D721Med (cell line): ENCODE measurements at places on chromosomes 4 and X.

- no peak for DNase-seq
These were observed 108.2 kb upstream of the MAGEE2 start for GRCh38 chrX:75893281-75893680.

DNA sequence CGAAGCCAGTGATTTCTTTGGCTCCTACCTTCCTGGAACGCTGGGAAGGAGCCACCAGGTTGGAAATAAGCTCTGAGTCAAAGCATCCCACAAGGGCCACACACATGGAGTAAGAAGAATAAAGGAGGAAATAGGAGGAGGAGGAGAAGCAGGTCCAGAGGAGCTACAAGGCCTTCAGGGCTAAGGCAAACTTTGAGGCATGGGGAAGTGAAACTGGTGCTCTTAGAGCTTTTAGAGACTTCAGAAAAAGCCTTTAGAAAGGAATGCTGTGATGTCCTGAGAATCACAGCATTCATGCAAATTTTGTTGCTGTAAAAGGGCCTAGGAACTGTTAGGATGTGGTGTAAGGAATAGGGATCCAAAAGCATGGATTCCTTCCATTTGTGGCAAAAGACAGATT is 135.9 kb upstream of the ARHGEF9 start:
- DNase-seq, result no peak

- DNase-seq, result no peak
These were observed 120.0 kb upstream of the MAB21L2 start for GRCh38 chr4:150461957-150462356.

DNA sequence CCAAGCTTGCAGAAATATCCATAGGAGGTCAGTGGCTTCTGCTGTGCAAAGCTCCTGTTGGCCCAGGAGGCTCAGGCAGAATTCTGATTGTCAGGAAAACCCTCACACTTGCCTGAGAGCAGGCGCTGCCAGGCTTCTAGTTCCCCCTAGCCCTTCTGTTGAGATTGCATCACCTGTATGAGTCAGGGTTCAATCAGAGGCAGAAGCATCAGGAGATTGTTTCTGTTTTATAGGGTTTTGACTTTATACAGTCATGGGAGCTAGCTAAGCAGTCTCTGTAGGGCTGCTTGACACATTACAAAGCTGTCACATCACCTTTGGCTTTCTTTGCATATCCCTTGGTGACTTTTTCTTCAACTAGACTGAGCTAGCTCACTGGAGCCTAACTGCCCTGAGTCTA is 27.8 kb downstream of the DIPK2B start:
- no peak for DNase-seq

- no peak for DNase-seq
These were observed 201.5 kb upstream of the KLF3 start for GRCh38 chr4:38462367-38463055.

DNA sequence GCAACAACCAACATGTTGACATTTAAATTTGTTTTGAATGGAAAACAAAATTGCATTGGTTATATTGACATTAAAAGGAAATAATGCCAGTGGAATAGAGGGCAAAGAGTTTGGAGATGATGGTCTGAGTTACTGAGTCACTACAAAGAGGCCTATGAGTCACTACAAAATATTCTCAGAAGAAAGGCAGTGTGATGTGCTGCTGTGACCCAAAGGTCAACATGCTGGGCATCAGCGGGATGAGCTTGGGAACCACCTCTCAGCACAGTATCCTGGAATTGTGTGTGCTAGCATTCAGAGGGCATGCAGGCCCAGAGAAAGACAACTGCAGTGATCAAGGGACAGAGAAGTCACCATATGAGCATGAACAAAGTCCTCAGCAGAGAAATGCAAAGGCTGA is 2.8 kb downstream of the CMC4 start:
- DNase-seq, result no peak

DNA sequence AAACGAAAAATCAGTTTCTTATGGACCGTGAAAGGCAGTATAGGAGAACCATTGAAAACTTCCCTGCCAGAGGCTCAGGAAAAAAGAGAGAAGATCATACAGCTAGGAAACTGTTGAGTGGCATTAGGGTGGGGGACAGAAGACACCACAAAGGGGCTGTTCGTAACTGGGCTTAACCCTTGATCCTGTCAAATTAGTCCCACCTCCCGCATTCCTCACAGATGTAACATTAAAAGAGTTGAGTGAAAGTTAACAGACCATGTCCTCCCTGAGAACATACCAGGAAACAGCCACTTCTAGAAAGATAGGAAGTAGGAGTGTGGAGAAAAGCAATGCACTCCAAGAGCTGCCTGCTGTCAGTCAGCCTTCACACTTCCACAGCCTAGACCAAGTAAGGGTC is 8.7 kb downstream of the SHROOM4 start:
- DNase-seq, result no peak

GRCh38 chr4:179182741-179183140 is 1740.5 kb upstream of the AGA start:
- no peak for DNase-seq

DNA sequence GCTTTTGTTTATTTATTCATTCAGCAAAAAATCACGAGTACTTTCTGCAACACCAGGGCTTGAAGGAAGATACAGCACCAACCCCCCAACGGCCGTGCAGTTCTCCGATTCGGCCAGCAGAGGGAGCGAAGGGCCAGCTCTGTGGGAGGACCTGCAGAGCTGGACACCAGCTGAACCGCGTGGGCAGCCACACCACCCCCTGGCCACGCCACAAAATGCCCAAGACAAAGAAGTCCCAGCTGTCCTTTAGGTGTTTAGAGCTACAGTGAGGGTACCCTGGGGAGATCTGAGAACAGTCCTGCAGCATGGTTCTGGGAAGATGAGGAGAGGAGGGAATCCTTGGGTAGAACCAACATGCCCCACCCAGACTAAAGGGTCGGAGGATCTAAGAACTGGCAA is 83.1 kb downstream of the RELL1 start:
- DNase-seq, result peak; percentile 45

DNA sequence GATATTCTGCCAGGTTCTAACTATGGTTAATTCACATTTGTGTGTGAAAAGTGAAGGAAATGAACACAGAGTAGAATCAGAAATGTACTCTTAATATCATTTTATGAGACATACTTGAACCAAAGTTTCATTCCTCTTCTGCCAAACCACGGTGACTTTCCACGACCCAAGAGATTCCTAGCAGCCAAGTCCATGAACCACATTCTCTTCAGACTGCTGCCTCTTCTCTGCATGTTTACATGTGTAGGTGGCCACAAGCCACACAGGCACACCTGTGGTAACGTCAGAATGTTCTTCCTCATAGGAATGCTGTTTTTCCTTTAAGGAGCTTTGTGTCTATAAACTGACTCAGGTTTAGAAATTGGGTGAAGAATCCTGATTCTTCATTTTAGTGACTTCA is 1411.2 kb downstream of the RAPGEF2 start:
- no peak for DNase-seq

DNA sequence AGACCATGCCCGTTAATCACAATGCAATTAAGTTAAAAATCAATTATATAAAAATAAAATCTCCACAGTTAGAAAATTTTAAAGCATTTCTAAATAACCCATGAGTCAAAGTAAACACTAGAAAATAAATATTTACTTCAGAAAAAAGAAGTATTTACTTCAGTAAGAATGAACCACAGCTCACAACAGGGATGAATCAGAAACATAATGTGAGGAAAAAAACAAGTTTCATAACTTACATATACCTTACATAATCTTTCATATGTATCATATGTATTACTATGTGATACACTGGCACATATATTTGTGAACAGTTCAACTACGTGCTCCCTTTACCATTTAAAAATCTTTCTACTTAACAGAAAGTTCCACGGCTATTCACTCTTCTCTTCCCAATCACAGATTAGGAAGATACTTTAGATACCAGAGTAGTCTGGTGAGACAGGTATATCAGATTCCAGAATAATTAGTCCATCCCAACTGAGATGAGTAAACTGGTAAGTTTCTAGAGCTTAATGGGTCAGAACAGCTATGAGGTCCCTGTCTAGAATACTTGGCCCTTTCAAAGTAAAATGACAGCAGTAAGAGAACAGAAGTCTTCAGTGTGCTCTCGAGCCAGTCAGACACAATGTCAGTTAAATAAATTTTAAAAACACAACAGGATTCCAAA is 70.3 kb downstream of the SH3RF1 start:
- no peak for DNase-seq

DNA sequence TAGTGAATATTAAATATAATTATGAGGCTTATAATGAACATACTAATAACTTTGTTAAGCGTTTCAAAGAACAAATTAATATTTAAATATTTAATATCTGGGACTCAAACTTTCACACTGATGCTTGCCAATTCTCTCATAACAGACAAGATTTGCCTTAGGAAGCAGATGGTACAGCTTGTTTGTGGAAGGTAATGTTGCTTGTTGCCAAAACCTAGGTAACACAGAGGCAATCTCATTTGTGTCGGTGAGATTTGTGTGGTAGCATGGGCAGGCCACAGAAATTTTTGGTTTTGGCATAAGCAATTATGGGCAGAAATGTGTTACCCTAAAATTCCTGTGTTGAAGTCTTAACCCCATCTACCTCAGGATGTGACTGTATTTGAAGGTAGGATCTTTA is 114.9 kb upstream of the AFF2 start:
- no peak for DNase-seq

- DNase-seq, result no peak
These were observed 73.6 kb downstream of the EGF start for GRCh38 chr4:109985993-109986974.
